HS-27A (cell line): ENCODE measurements at places on chromosomes 2 and 18.

GRCh38 chr2:44330801-44331200 is 30.5 kb downstream of the PREPL start:
- DNase-seq, result no peak

DNA sequence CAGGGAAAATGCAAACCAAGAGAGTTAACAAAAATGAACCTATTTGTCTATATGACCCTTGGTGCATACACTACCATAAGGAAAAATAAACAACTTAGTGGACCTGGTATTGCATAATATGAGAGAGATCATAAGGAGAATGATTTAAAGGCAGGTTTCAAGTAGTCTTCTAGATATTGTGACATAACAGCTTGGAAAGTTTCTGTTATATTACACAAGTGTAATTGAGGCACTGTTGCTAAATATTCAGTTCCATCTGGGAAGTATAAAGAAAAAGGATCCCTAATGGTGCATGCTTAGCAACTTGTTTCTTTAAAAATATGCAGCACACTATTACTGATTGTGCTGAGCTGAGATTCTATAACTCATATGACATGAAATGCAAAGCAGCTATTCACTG is 252.2 kb upstream of the SPHKAP start:
- DNase-seq, result no peak

- DNase-seq, result no peak
Measured at GRCh38 chr18:55317864-55318263, 270.1 kb downstream of the TCF4 start.

DNA sequence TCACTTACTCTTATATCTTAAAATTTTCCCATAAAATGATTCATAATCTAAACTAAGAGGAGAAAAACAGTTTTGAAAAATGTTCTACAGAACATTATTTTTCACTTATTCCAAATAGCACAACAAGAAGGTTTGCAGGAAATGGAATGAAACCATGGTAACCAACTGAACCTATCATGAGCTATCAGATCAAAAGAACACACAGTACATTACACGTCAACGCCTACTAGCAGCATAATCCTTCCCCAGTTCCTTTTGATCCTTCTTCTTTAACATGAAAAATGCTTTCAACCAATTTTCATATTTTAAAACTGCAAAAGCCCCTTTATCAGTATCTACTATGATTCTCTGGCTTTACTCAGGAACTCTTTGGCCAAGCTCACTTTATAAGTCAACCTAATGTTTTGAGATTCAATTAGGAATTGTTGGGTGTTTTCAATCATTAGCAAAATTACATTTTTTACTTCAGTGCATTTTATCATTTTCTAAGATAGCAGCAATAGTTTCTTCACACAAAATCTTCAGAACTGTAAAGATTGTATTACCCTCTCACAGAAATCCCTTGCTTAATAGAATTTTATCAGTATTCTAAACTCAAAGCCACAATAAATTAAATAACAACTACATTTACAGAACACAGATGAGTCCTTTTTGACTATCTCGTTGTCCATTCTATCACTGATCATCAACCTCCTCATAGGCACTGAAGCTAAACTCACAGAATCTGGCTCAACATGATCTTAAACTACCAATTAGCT is 102.5 kb downstream of the CHN1 start:
- no peak for DNase-seq

- DNase-seq, result no peak
Measured at GRCh38 chr2:144971786-144972335, 451.9 kb upstream of the ZEB2 start.
